ENCODE measurements at places on chromosomes 7 and 10.

- no peak for DNase-seq
Measured at GRCh38 chr10:94622666-94623205, 60.8 kb upstream of the CYP2C18 start.

DNA sequence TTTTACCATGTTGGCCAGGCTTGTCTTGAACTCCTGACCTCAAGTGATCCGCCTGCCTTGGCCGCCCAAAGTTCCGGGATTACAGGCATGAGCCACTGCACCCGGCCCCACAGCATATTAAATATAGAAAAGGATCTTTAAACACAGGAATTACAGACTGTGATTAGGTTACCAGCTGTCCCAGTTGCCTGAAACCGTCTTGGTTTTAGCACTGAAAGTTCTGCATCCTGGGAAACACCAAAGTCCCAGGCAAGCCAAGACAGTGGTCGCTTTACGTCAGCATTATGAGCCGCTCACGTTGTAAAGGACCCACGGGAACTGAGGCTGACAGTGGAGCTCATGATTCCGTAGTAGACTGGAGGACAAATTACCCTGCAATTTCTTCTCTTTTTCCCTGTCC is 69.0 kb upstream of the FAM180A start:
- DNase-seq = no peak

DNA sequence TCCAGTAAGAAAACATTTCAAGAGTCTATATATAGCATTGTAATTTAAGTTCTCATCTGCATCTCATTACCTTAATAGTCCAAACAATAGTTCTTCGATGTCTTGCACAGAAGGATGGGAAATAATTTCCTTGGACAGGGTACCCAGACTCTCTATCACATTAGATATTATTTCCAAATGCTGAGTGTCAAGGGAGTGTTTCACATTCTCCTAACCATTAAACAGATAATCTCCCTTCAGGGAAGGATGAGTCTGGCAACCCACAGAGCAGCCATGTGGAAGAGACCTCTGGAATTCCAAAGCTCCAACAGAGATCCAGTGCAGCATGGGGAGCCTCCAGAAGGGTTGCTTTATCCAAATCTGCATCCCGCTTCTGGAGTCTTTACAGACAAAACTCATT is 89.6 kb downstream of the FZD1 start:
- DNase-seq = no peak

DNA sequence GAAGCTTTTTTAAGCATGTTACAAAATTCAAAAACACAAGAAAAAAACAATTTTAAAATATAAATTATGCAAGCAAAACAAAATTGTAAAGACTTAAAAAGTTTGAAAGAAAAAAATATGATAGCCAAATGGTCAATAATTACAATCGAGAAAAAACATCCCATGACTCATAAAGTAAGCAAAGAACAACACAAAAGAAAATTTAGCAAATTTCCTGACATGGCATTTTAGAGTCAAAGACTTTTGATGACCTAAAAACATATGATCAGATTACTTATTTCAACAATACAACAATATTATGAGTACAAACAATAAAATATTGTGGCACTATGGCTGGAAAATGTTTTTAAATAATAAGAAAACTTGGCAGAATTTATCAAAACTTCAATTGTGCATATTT is 312.1 kb upstream of the MEOX2 start:
- no peak for DNase-seq

DNA sequence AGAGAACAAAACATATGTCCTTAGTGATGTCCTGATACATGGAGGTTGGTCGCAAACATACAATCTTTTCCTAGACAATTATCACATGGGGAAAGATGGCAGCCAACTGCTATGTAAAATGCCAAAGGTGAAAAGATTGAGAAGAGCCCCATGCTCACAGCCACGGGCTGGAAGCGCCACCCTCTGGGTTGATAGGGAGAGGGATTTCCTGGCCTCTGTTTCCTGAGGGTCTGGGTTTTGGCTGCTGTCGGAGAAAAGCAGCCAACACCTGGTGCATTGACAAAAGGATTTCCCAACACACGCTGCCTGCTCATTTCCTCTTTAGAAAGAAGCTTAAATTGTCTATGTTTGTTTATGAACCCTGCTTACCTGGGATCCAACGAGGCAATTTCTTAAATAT is 43.8 kb downstream of the ITIH5 start:
- no peak for DNase-seq

GRCh38 chr7:158849442-158849767 is 7.0 kb upstream of the DYNC2I1 start:
- no peak for DNase-seq

- DNase-seq = no peak
Measured at GRCh38 chr7:139696552-139696951, 81.2 kb downstream of the HIPK2 start.

DNA sequence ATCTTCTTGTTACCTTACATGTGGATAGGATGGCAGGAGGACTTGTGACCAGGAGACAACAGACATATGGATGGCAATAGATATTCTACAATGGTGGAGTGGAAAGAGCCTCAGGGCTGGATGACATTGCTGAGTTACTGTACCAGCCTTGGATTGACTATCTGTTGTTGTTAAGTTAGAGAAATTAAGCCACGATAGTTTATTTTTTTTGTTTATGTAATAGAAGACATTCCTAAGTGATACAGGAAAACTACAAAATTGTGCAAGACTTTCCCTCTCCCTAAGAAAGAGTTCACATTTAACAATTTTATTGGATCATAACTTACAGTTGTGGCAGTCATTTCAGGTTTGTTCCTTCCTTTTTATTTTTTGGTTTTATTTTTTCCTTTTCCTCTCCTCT is 230.7 kb upstream of the CACNA2D1 start:
- no peak for DNase-seq
